ENCODE measurements at places on chromosomes 6 and 20. TPM values are rescaled to one million over a fixed set of nuclear protein-coding genes. Genes with fewer than 3 reads are reported as not detected.

DNA sequence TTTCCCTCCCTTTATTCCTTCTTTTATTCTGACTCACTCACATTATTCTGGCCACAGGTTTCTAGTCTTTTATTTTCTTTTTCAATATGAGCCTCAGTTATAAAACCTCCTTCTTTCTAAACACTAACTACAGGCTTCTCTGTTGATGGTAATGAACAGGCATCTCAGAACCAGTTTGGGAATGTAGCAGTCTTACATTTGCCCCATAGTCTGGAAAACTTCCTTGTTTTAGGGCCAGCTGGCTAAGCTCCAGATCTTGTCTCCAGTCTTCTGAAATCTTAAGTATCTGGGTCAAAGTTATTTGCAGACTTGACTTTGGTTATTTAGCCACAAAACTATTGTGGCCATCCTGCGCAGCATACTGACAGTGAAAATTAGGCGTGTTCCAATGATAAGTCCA is 97.0 kb upstream of the MAN1A1 start:
- peak; percentile 97 for DNase-seq

GRCh38 chr6:27250277-27251111 is 3.0 kb downstream of the PRSS16 start:
- no peak for DNase-seq

Gene C20orf141
- not detected for total RNA-seq

Gene ZC2HC1B
- not detected for total RNA-seq

Gene PSORS1C2
- not detected for total RNA-seq

DNA sequence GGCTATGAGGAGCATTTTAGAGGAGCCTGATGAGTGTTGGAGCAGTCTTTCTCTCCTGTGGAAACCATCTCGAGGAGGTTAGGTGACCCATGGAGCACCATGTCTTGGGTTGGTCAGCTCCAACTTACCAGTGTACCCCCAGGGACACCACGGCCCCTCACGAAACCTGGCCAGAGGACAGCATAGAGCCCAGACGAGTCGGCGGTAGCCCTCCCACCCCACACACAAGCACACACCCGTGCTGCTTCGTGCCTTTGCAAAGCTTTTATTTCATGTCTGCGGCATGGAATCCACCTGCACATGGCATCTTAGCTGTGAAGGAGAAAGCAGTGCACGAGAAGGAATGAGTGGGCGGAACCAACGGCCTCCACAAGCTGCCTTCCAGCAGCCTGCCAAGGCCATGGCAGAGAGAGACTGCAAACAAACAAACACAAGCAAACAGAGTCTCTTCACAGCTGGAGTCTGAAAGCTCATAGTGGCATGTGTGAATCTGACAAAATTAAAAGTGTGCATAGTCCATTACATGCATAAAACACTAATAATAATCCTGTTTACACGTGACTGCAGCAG is 53.6 kb downstream of the EZR start:
- DNase-seq: peak; percentile 34

Gene BMP5
- 0.20 TPM for total RNA-seq

DNA sequence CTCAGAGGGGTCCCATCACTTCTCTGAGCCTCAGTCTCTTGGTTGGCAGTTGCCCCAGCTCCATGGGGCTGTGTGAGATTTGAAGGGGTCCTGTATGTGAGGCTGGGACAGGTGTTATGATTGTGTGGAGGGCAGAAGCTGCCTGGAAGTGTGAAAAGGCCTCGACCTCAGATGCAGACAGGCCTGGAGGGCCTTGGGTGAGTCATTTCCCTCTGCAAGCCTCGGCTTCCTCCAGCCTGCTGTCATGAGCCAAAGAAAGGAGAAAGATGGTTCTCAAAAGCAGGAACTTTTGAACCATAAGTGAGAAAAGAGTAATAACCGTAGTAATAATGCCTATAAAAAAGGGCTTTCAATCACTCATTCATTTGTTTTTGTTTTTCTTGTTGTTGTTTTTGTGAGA is 37.5 kb downstream of the SNAI1 start:
- peak; percentile 69 for DNase-seq

- DNase-seq: no peak
Observed at GRCh38 chr6:64732888-64733287, 974.1 kb downstream of the EYS start.

- DNase-seq: no peak
Observed at GRCh38 chr6:169955731-169956437, 204.5 kb downstream of the ERMARD start.

Gene HLA-DPA1
- not detected for total RNA-seq

- no peak for DNase-seq
Observed at GRCh38 chr6:139546106-139546472, 171.6 kb upstream of the CITED2 start.

DNA sequence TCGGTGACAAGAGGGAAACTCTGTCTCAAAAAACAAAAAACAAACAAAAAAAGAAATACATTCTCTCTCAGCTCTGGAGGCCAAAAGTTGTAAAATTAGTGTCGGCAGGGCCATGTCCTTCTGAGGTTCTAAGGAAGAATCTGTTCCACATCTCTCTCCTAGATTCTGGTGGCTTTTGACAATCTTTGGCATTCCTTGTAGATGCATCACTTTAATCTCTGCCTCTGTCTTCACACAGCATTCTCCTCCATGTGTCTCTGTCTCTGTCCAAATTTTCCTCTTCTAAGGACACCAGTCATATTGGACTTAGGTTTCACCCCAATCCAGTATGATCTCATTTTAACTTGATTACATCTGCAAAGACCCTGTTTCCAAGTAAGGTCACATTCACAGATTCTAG is 9.1 kb downstream of the PPP2R5D start:
- DNase-seq: no peak

Gene DNAH8
- total RNA-seq: not detected

Gene SLC44A4
- total RNA-seq: 44.9 TPM

- DNase-seq: no peak
Observed at GRCh38 chr6:1856381-1856780, 246.7 kb downstream of the FOXC1 start.

Gene TAP2
- 70.6 TPM for total RNA-seq

DNA sequence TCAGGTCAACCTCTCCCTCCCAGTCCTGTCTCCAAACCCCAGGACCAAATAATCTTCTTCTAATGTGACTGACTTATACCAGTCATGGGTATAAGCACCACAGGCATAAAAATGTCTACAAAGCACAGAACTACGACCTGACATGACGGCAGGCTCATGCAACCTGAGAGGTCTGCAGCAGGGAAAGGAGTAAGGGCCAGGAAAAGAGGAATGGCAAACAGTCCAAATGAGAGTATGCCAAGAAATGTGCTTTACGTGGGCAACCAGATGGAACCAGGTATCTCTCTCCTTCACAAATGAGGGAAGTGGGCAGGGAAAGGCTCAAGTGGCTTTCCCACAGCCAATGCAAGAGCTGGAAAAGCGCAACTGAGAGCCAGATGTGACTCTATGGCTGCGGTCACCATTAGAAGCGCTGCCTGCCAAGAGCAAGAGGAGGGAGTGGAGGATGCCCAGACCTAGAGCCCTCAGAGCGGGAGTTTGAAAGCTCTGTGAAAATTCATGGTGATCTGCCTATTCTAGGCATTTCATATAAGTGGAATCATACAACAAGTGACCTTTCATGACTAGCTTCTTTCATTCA is 6.0 kb downstream of the APMAP start:
- DNase-seq: no peak
